ENCODE measurements at places on chromosomes 2 and 18.

DNA sequence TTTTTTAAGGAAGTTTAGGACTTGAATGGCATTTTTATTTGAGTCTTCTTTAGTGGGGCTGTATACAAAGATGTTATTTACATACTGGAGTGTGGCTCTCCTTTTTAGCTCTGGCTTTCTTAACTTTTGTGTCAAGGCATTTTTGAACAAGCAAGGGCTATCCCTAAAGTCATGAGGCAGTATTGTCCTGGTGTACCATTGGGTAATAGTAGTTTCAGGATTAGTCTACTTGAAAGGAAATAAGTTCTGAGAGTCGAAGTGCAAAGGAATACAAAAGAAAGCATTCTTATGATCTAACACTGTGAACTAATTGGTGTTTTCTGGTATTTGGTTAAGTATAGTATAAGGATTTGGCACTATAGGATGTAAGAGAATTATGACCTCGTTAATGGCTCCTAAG, 1.9 kb upstream of the CYP27A1 start:
- no peak for DNase-seq

- DNase-seq: peak; percentile 38
Observed at GRCh38 chr18:62554061-62554815, 31.4 kb downstream of the ZCCHC2 start.

DNA sequence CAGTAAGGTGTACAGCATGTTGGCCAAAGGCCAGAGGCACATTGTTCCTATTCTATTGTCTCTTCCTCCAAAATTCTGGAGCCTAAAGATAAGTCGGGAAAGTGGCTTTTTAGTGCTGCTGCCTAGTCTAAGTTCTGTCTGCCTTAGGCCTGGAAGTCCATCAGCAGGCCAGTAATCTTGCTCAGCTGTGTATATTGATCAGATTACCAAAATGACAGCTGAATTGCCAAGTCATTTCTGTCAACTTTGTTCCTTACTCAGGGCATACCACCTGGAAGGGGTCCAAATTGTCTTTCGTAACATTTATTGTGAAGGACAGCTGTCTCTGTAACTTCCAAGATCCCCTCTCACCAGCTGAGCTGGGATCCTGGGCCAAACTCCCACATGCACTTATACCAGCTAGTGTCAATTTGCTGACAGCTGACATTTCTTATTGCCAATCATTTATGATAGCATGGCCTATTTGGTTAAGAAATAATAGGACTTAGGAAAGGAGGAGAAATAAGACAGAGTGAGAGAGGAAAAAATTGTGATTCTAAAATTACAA, 116.8 kb upstream of the FSHR start:
- no peak for DNase-seq

DNA sequence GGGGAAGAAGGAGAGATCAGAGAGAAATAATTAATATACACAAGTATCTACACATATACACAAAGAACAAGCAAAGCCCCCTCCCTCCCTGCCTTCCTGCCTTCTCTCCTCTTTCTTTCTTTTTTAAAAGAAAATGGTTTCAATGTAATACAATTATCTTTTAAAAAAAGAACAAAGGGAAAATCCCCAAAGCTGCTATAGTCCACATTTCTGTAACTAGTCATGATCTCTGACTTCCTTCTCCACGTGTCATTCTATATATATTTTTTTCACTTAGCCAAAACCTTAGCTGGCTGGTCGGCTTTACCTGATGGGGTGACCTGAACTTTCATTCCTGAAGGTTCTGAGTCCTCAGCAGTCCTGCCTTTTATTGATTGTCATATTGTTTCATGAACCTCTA, 44.3 kb downstream of the MAP3K20 start:
- no peak for DNase-seq

GRCh38 chr2:130371723-130372054, 15.8 kb downstream of the PTPN18 start:
- DNase-seq: no peak

DNA sequence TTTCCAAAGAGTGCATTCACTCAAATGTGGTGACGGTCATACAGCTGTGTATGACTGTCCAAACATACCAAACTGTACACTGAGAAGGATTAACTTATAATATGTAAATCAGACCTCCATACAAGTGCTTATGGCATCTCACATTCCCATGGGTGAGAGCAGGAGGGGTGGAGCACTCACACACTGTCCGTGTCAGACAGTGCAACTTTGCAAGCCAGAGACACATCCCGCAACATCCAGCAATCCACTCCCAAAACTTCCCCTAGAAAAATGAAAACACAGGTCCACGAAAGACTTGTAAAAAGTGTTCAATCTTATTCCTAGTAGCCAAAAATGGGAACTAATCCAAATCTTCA, 36.4 kb downstream of the FAM168B start:
- no peak for DNase-seq

DNA sequence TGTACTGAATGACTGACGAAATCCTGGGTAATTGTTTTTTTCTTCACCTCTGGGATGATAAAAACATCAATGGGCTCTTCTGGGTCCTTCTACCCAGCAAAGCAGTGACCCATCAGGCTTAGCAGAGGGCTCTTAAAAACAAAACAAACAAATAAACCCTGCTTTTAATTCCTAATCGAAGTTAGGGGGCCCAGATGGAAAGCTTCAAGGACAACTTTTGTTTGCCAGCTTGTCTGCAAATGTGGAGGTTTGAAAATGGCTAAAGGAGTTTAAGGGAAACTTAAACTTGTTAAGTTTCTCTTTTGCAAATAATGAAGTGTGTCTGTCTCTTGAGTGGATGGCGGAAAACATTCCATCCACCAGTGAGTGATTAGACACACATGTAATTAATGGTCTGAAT, 327.2 kb downstream of the SATB2 start:
- DNase-seq: no peak

- DNase-seq: peak; percentile 37
Observed at GRCh38 chr2:25981596-25982272, 563 bp downstream of the KIF3C start.

GRCh38 chr2:56681659-56682396, 498.0 kb downstream of the CCDC85A start:
- DNase-seq: no peak

GRCh38 chr2:69138247-69138772, 125.3 kb downstream of the ANTXR1 start:
- DNase-seq: no peak

DNA sequence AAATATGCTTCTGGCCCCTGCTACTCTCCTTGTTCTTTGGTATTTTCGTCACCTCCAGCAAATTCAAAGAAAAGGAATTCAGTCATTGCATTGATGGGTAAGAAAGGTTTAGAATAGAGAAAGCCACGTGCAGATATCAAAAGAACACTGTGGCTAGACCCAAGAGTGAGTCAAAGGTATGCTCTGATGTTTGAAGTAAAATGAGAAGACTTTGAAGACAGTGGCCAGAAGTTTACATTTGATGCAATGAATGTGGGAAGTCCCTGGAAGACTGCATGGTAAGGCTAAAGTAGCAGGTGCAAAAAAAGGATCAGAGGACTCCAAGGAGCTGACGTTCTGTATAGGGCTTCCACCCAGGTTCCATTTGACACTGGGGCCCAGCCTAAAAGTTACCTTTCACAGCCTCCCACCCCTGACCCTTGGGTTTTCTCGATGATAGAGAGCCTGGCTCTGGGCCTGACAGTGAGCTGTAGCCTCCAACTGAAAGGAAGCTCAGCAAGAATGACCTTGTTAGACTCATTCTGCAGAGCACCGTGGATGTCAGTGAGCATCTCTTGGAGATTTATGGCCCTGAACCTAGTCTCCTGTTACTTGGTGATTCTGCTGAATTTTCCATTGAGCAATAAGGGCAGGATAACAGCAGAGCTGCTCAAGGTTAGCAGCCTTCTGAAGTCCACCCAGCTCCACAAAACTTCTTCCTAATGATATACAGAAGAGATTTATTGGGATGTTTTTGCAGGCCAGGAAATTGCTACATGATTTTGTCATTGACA, 223.7 kb upstream of the RBBP8 start:
- no peak for DNase-seq

DNA sequence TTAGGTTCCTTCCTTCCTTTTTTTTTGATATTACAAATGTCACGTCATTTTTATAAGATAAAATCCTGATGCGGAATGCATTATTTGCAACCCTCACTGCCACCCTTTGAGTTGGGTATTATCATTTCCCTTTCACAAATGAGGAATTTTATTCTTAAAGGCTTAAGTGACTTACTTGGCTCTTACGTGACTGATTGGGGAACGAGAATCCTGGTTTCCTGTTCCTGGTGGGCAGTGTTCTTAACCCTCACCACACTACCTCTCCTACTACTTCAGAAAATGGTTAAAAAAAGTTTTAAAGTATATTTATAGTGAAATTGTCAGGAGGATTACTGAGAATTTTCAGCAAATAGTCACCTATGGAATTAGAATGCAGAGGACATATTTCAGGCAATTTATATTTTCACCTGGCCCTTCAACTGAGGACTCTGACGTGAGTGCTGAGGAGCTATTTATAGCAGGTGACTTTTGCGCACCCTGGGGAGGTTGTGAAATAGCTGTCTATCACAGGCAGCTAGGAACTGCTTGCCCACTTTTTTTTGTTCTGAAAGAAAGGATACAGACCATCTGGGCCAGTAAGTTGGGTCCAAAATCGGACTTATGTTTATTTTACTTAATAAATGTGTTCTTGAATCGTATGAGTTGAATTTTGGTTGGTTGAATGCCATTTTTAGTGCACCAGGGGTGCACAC, 18.7 kb upstream of the RASGRP3 start:
- DNase-seq: peak; percentile 66

DNA sequence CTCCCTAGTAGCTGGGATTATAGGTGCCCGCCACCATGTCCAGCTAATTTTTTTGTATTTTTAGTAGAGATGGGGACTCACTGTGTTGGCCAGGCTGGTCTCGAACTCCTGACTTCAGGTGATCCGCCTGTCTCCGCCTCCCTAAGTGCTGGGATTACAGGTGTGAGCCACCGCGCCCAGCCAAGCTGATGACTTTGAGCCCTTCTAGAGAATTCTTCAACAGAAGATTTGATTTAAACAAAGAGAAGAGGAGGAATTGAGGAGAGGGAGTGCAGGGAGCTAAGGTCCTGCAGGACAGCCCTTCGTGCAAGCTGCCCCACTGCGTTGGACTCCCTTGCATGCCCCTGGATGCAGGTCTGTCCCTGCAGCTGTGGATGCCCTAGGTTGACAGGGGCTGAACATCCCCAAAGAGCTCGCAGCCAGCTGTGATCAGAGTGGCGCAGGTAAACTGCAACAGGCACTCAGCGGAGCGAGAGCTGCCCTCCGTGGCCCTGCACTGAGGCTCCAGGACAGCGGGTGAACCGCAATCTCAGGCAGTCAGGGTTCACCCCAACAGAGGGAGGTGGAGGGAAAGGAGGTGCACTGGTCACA, 13.7 kb downstream of the ADRA2B start:
- no peak for DNase-seq

GRCh38 chr2:182506606-182507005, 79.8 kb upstream of the PDE1A start:
- peak; percentile 31 for DNase-seq

DNA sequence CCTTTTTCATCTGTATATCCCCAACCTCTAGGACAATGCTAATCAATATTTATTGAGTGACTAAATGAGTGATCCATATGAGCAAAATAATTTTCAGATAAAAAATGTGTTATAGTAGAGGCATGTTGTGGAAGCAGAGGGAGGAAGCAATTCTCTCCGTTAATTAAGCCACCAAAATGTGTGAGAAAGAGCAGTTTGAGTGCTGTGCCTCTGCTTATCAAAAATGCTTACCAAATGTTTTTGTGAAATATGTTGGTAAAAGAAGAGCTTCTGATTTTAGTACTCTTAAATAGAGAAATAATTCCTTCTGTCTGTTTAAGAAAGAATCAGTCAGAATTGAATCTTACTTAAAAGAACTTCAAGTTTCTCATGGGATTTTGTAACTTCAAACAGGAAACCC, 90.3 kb downstream of the DTNA start:
- no peak for DNase-seq

DNA sequence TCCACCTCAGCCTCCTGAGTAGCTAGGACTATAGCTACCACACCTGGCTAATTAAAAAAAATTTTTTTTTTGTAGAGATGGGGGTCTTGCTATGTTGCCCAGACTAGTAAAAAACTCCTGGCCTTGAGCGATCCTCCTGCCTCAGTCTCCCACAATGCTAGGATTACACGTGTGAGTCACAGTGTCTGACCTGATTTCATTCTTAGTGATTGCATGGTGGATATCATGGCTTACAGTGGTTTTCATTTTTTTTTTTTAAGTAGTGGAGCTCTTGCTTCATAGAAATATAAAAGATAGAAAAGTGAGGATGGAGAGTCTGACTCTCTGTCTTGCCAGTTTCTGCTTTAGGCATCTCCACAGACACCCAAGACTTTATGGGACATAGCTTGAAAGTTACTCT, 83.6 kb downstream of the CDC42EP3 start:
- no peak for DNase-seq

GRCh38 chr2:156896294-156896693, 361.2 kb upstream of the GALNT5 start:
- DNase-seq: peak; percentile 53

DNA sequence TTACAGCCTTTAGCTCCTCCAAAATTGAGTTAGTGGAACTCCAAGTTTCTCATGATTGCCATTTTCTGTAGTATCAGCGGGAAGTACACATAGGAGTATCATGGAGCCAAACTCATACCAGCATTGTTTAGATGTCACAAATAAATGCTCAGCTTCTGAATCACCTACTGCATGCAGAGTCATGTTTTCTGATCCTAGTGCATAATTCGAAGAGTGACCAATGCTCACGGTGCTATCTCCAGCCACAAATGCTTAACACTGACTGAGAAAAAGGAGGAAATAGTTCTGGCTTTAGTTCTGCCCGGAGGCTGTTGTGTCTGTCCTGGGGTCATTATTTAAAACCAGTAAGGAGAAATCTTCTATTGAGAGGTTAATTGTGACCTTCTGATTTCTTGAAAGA, 45.4 kb upstream of the LRATD1 start:
- no peak for DNase-seq

- DNase-seq: no peak
Observed at GRCh38 chr2:130966775-130967490, 126.3 kb downstream of the FAM168B start.

DNA sequence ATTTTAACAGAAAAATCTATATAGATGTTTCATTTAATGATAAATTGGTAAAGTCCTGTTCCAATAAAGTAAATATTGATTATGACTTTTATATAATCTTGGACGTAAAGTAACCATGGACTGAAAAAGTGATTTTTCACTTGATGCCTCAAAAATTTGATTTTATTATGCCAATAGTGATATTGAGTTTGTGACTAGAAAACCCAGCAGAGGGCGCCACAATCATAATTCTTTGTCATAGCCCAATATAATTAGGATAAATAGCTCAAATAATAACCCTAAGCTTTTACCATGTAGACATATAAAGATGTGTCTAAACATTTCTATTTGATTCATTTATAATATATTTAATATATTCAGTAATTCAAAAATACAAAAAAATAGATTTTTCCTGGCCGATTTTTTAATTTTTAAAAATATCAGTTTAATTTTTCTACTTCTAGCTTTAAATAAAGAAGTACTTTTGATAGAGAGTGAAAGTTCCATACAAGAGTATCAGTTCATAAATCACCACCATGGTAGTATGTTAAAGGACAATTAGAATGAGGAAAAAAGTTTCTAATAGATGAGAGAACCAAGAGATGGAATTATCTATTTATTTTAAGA, 30.7 kb downstream of the CAMKMT start:
- DNase-seq: peak; percentile 32
